OCI-M1 (cell line): ENCODE measurements at places on chromosomes 2 and 18.

DNA sequence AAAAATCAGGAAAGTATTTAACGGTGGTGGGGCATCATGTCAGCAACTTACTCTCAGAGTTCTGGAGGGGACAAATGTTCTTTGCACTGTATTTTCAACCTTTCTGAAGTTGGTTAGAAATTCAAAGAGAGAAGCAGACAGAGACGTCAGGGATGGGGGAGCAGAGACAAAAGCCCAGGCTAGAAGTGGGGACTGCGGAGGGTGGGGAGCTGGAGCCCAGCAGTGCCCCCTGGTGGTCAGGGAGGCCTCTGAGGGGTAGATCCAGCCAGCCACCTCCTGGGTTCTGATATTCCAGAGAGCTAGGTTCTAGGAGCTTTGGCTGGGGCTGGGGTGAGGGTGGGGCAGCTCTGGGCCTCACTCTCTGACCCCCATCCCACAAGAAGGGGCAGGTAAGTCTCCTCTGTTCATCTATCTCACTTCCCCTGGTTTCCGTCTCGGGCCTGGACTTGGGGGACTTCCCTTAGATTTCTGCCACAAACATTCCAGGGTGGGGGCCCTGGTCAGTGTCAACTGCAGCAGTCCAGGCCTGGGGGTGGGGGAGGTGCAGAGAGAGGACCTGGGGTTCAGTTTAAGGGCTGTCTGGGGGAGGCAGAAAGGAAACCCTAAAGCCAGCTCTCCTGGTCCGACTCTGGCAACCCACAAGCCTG lies 8.9 kb downstream of the TNS1 start:
- peak; percentile 56 for DNase-seq

- DNase-seq, result no peak
These were observed 173.9 kb downstream of the DNAH6 start for GRCh38 chr2:84690225-84690624.

DNA sequence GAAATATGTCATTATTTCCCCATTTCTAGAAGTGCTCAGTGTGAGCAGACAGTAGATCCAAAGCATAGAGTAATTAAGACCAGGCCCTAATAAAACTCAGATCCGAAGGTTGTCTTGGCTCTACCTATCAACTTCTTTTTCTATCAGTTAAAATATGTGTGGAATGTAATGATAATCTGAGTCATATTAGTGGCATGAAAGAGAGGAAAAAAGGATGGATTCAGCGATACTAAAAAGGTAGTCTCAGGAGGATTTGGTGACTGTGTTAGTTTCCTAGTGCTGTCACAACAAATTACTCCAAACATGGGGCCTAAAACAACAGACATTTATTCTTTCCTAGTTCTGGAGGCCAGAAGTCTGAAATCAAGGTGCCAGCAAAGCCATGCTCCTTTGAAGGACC lies 103.7 kb upstream of the NABP1 start:
- DNase-seq, result no peak

GRCh38 chr18:27114842-27115241 lies 70.3 kb downstream of the CHST9 start:
- DNase-seq, result no peak

GRCh38 chr2:239724194-239724849 lies 300.8 kb downstream of the NDUFA10 start:
- no peak for DNase-seq
